ENCODE measurements at places on chromosomes 5 and 9.

DNA sequence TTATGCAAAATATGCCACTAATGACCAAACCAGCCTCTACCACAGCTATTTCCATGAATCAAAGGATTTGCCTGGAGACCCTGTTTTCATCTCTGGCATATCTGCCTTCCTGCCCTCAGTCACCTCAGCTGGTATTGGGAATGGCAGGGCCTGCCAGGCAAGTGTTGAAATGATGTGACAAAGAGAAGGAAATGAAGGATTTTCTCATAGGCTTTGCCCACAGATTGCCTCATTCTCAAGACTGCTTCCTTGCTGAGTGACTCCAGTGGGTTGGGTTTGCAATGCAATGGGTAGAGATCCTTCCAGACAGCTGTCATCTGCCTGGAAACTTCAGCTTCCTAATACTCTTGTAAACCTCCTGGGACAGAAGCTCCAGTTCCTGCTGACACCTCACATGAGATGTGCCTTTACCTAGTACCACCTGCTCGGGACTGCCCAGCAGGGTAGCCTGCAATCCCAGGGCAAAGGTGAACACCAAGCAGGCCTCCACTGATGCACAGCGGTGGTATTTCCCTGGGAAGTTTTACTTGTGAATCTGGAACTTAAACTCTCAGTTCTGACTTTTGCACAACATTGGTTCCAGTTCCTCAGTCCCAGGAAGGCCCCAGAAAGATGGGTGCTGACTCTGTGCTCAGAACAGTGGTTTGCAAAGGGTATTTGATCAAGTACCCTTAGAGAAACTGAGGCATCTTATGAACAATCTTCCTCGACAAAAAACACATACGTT lies 64.8 kb upstream of the SLC1A1 start:
- no peak for DNase-seq

DNA sequence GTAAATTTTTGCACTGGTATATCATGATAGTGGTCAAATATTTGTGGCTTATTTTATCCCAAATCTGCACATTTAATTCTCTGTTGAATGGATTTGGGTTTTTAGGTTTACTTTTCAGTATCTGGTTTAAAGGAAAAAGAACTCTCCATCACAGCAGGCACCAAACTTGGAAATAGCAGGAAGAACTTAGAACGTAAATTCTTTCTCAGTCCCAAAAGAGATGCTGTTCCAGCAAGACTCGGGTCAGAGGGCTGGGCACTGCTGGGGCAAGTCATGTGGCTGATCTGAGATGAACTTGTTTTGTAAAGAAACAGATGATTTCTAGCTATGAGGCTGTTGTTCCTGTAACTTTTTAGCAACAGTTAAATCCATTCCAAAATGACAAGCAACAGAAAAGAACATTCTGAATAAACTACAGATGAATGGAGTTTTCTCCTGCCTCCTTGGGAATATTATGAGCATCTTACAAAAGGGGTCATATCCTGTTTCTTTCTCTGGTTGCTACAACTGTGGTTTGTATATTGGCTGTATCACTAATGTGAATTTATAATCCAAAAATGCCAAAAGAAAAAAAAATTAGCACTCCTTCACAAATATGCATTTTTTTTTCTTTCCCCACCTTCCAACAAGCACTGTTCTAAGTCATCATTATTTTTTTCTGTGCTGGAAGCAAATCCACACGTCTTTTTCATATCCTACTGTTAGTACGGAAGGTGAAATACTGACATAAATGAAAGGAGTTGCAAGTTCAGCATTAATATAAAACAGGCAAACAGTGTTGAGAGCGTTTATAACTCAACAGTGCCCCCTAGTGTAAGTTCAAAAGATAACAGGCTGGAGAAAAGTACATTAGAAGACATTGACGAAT lies 31.1 kb downstream of the OR2K2 start:
- DNase-seq = no peak

GRCh38 chr5:1886846-1887587 lies 4.3 kb upstream of the IRX4 start:
- DNase-seq = no peak

DNA sequence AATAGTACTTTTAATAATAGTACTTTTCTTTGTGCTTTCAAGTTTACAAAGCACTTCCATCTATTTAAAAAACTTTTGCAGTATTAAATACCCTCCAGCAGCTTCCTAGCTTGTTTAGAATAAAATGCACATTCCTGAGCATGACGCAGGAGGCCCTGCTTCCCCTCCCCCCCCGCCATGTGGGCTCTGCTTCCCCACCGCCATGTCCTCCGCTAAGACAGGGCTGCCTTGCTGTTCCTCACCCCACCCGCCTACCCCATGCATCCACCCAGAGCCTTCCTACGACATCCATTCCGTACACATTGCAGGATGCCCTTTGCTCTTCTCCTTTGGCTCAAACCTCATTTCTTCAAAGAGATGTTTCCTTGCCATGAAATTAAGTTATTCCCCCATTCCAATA lies 205.9 kb upstream of the MSX2 start:
- DNase-seq = no peak
